ENCODE measurements at places on chromosomes 7 and 10.

- no peak for DNase-seq
Measured at GRCh38 chr10:58952162-58952601, 224.3 kb upstream of the PHYHIPL start.

DNA sequence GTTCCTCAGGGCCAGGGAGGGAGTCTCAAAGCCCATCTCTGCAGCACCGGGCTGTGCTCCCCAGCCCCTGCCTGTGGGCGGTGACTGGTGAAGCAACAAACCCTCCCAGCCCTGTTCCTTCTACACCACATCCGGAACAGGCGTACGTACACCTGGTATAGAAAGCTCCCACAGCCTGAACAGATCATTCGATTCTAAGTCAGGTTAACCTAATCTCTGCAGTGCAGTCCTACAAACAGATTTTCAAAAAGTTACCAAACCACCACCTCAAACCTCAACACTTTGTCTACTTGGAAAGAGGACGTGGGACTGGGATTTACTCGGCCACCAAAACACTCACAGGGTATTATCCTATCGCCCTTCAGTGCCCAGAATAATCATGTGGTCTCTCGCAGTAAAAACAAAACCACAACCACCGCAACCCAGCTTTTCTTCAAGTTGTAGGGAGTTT is 238.4 kb downstream of the DIP2C start:
- no peak for DNase-seq

DNA sequence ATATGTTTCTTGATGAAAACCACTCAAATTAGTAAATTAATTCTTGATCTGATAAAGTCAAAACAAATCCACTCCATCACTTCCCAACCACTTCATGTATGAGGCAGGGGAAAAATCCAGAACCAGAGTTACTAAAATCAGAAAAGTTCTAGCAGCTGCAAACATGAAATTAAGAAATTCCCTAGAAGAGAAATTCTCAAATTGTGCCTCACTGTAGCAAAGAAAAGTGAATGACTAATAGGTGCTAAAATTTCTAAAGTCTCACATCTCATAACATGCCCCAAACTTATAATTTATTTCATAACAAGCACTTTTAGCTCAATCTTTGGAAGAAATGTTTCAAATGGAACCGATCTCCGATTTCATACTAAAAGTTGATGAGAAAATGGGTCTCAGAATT is 345.0 kb upstream of the AOAH start:
- no peak for DNase-seq

- peak; percentile 88 for DNase-seq
Measured at GRCh38 chr10:35259769-35260397, 76.4 kb upstream of the CCNY start.

DNA sequence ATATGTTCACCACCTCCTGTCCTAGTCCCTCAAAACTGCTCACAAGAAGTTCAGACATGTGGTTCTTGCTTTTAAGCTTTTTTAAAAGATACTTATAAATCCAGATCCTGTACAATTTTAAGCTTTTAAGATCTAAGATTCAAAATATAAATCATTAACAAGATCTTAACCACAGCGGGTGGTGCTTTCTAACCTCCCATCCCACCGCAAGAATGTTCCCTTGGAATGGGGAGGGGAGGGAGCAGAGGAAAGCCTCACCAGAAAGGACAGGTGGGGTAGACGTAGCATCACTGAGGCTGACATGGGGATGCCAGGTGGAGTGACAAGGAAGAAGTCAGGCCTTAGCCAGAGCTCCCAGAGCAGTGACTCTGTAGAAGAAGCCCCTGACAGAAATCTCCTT is 133.5 kb downstream of the C1GALT1 start:
- no peak for DNase-seq

DNA sequence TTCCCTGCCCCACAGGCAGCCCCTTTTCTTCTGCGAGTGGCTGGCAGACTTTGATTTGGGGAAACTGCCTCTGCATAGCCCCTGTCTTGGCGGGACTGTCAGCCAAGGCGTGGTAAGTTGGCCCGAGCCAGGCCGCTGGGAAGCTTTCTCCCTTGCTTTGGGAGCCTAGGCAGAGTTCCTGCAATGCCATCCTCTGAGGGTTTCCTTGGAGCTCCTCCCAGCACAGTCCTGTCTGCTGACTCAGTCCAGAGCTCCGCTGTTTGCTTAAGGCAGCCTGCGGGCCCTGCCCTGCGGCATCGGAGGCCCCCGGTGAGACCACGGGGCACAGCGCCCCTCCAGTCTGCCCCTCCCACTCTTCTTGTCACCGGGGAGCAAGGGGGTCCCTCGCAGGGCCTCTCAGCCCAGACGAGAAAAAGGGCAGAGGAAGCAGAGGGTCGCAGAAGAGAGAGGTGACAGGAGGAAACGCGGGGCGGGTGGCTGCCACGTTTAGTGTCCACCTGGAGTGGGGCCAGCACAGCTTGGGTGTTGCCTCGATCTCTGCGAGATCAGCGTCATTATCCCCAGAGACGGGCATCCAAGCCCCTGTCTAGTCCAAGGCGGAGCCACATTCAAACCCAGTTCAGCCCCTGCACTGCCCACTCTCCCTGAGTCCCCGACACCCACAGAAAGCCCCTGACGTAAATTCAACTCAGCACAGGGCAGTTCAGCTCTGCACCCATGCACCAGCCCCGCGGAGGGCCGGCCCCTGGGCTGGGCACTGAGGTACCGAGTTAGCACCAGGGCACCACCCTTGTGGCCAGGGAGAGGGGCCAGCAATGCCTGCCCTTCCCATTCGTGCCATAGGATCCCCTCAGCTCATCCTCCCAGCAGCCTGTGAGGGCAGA is 59.0 kb upstream of the CHST15 start:
- DNase-seq = peak; percentile 57

DNA sequence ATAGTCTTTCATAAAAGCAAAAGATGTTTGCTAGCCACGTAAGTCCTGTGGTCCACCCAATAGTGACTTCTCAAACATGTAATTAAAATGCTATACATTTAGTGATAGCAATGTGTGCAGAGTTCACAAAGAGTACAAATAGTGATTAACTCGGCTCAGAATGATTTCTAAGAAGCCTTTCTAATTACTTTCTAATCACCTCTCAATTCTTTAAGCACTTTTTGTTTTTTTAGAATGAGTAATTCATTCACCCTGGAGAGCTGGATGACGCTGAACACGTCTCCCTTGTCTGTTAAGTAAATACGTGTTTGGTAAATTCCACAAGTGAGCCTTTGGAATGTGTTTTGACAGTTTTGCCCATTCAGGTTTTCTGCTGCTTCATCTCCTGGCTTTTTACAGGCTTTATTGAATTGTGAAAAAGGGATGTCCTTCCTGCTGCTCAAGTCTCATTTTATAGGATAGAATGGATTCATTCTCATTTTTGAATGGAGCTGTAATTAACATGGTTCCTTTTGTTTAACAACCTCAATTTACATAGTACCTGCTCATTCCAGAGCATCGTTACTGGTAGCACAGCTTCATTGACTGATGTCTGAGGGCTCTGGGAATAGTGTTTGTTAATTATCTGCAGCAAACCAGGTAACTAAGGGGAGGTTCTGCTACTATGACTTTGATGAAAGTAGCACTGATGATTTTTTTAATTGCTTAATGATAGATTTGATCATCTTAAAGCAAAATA is 212.1 kb downstream of the VTI1A start:
- DNase-seq = no peak

DNA sequence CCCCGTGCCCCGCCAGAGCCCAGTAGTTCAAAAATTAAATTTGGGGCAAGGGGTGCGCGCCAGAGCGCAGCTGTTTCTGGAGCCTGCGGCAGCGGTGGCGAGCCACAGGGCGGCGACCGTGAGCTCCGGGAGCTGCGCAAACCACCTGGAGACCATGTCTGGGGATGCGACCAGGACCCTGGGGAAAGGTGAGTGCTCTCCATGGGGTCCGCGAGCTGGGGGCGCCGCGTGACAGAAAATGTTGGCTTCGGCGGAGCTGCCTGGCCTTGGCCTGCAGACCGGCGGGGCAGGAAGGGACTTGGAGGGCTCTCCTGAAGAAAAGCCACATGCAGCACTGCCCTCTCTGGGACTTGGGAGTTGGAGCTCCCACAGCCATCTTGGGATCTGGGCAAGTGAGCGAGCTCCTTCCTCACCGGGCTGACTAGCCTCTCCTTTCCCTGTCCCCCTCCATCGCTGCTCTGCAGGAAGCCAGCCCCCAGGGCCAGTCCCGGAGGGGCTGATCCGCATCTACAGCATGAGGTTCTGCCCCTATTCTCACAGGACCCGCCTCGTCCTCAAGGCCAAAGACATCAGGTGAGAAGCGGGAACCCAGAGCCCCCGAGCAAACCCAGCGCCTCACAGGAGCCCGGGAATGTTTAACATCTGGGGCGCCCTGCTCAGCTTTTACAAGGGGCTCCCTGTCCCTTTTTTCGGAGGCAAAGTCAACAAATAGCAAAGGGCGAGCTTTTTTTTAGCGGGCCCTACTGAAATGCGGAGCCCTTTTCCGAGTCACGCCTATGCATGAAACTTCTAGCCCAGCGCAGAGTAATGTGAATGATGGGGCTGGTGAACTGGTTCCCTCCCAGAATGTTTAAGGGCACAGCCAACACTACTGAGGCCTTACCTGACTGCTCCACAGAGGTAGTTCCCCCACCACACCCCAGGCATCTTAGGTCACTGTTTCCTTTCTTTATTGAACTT is 6.1 kb downstream of the GSTO2 start:
- DNase-seq = no peak

DNA sequence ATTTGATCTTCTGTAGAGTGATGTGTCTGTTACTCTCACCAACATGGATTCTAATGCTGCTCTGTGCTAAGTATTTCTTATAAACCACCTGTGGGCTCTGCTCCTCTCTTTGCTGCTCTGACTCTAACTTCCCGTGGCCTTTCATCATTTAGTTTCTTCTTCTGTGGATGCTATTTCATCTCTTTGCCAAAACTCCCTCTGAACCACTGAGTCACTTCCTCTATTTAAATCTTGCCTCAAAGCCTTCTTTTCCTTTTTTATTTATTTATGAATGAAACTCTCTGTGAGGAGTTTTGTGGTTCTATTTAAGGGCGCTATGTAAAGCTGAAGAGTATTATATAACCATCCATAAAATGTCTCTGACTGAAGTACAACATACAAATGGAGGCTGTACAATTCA is 538.5 kb downstream of the SUGCT start:
- peak; percentile 39 for DNase-seq

- DNase-seq = no peak
Measured at GRCh38 chr7:119132436-119132835, 907.9 kb downstream of the ANKRD7 start.

DNA sequence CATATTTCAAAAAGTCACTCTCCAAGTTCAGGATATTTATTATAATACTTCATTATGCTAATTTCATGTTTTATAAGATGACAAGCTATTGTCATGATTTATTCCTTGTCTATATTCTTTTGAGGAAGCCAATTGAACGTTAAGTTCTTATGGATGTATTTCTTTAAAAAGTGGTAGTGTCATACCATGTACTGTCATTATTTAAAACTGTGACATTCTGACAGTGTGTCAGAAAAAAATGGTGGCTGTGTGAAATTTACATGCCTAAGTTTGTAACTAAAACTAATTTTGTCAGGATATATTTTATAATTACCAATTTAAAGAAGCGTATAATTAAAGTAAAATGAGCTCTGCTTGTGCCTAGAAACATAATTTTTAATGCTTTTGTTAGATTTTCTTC is 158.9 kb upstream of the HDAC9 start:
- no peak for DNase-seq

DNA sequence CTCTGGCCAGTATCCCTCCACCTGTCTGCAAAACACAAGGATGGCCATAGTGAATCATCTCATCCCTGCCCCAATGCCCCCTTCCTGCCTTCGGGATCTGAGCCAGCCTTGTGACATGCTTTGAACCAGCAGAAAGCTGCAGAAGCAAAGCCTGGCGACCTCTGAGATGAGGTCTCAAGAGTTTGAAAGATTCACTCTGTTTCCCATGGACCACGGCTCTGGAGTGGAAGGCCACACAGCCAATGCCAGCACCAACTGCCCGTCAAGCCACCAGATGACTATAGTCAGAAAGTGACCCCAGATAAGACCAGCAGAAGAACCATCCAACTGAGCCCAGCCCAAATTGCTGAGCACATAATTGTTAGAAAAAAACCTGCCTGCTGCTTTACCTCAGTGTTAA is 193.9 kb upstream of the PPP2R2D start:
- DNase-seq = no peak

GRCh38 chr10:30820261-30820991 is 190.9 kb upstream of the LYZL2 start:
- no peak for DNase-seq

DNA sequence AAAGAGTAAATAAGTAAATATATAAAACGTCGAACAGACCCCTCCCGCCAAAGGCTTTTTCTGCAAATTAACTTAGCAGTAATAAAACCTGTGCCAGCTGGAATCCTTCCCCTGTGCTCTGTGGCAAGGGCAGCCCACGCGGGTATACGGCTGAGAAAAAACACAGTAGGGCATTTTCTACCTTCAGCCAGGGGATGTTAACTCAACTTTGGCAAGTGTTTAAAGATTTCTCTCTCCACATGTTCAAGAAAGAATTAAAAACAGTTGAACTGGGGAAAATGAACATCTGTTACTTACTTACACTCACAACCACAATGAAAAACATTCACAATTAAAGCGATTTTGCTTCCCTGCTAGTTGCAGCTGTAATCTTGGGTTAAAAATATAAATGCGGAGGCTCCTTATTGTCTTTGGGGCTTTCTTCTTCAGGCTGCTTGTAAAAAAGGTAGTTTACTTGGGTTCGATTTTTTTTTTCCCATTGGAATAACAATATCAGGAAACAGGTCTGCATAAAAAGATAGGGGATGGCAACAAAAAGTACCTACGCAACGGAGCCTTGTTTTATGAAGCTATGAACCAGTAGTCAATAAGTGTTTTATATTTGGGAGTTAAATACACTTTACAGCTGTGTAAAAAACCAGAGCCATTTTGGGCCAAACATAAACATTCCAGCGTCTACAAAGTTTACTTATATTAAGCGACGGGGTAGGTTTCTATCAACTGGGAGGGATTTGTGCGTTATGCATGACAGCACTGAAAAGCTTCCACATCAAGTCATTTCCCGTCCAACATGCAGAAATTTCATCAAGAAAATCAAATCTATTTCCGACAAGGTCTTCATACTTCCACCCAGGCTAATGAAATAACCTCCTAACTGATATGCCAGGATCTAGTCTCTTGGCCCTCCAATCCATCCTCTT is 132.7 kb downstream of the TAX1BP1 start:
- DNase-seq = no peak

DNA sequence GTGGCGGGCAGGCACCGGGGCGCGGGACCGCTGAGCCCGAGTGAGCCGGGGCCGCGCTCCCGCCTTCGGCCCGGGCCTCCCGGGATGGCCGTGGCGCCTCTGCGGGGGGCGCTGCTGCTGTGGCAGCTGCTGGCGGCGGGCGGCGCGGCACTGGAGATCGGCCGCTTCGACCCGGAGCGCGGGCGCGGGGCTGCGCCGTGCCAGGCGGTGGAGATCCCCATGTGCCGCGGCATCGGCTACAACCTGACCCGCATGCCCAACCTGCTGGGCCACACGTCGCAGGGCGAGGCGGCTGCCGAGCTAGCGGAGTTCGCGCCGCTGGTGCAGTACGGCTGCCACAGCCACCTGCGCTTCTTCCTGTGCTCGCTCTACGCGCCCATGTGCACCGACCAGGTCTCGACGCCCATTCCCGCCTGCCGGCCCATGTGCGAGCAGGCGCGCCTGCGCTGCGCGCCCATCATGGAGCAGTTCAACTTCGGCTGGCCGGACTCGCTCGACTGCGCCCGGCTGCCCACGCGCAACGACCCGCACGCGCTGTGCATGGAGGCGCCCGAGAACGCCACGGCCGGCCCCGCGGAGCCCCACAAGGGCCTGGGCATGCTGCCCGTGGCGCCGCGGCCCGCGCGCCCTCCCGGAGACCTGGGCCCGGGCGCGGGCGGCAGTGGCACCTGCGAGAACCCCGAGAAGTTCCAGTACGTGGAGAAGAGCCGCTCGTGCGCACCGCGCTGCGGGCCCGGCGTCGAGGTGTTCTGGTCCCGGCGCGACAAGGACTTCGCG is 534 bp downstream of the FZD9 start:
- no peak for DNase-seq

- DNase-seq = no peak
Measured at GRCh38 chr7:124674451-124674850, 91.1 kb downstream of the GPR37 start.

All from GM04503 (cell line).